ENCODE measurements at places on chromosomes 2 and 18.

DNA sequence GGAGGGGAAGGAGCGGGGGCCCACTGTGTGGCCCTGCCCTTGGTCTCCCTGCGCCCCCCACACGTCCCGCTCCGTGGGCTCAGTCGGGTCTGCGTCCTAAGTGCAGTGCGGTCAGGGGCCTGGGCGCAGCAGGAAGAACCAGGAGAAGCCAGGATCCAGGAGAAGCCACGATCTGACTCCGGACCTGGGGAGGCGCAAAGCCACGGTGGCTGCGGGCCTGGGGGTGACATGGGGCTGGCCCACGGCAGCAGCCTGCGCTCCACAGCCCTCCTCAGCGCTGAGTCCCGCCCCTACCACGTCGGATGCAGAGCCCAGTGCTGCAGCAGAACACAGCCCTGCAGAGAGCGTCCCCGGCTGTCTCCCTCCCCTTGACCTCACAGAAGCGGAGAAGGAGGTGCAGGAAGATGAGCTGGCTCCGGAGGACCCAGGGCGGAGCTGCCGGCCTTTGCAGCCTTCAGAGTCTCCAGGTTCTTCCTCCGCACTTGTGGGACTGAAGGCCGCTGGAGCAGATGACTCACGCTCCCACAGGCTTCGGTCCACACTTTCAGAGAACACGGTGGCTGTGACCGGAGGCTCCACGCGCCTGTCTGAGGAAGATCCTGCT, 589.2 kb upstream of the SALL3 start:
- no peak for DNase-seq

DNA sequence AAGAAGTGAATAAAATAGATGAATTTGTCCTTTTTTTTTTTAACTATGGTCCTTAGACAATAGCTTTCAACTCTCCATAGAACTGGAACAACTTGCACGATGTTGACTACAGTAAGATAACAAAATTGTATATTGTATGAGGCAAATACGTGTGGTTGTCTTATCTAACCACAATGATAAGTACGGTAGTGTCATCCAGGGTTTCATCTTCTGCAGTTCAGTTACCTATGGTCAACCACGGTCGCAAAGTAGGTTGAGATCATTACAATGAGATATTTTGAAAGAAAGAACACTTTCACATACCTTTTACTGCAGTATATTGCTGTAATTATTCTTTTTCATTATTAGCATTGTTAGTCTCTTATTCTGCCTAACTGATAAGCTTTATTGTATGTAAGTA, 295.2 kb downstream of the PARD3B start:
- DNase-seq = no peak

DNA sequence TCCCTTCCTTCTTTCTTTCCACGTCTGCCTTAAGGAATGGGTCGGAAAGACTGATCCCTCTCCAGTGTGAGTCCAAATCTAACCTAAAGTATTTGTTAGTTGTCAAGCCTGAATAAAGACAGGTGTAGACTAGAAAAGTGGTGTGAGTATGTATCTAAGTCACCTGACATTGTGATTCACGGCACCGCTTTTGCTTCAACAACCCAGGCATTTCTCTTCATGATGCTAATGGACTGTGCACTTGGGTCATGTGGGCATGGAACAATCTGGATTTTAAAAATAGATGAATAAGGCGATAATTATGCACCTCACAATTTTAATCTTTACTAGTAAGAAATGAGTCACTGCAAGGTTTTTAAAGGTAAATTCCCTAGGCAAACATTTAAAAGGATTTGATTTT, 107.5 kb downstream of the LIPG start:
- no peak for DNase-seq

- DNase-seq = no peak
These were observed 85.2 kb upstream of the LCLAT1 start for GRCh38 chr2:30361751-30362394.

GRCh38 chr18:47343291-47343690, 91.8 kb upstream of the SKOR2 start:
- DNase-seq = no peak

GRCh38 chr2:139259422-139260051, 479.3 kb upstream of the NXPH2 start:
- no peak for DNase-seq

GRCh38 chr2:74871414-74871813, 37.5 kb downstream of the HK2 start:
- DNase-seq = no peak

DNA sequence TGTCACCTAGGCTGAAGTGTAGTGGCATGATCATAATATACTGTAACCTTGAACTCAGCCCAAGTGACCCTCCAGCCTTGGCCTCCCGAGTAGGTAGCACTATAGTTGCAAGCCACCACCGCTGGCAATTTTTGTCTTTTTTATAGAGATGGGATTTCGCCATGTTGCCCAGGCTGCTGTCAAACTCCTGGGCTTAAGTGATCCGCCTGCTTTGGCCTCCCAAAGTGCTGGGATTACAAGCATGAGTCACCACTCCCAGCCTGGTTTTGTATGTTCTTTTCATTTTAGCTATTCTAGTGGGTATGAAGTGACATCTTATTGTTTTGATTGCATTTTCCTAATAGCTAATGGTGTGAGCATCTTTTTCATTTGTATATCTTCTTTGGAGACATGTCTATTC, 11.3 kb upstream of the EXOC6B start:
- no peak for DNase-seq

GRCh38 chr2:102788885-102789260, 27.0 kb downstream of the TMEM182 start:
- DNase-seq = no peak

DNA sequence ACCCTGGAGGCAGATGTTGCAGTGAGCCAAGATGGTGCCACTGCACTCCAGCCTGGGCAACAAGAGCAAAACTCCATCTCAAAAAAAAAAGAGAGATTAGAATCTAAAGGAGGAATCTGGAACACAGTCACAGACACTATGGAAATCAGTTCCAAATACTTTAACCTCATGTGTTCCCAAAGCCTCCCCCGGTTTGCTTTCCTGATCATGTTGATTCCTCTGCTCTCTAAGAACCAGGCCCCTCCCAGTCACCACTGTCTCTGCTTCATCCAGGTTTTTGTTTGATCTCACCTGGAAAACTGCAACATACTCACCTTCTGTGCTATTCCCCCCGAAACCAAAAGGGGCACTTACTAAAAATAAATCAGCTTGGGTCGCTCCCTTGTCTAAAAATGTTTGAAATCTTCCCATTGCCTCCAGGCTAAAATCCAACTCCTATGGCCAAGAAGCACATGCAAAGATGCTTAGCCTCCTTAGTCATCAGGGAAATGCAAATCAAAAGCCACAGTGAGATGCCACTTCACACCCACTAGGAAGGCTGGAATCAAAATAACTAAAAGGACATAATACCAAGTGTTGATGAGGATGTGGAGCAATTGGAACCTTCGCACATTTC, 6.2 kb upstream of the NEU2 start:
- peak; percentile 31 for DNase-seq

- no peak for DNase-seq
These were observed 238.7 kb downstream of the ERBB4 start for GRCh38 chr2:212299943-212300342.

DNA sequence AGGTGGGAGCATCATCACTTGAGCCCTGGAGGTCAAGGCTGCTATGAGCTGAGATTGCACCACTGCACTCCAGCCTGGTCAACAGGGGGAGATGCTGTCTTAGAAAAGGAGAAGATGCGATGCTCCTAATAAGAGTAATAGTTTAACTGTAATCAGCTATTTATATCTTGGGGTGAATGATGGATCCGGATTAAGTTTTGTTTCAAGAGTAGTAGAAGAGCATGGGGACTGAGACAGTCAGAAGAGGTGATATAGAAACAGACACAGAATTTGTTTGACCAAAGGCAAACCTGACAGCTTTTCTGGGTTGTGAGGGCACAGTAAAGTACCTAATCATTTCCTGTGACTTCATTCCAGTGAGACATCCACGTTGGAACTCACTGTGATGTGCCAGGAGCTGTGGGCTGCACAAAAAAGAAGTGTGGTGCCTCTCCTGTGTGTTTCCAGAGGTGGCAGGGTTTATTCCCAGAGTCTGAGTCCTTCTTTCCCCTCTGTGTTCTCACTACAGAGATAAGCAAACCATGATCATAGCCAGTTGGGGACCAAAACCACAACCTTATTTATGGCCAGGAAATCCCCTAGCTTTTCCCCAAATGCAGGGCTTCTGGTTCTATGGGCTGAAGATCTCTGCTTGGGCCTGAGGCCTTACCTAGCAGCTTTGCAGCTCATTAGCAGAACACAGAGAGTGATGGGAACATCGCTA, 113.7 kb downstream of the XRCC5 start:
- no peak for DNase-seq

GRCh38 chr18:30361864-30362540, 680.5 kb downstream of the DSC3 start:
- DNase-seq = no peak

GRCh38 chr2:17916584-17916983, 38.1 kb downstream of the KCNS3 start:
- DNase-seq = no peak

DNA sequence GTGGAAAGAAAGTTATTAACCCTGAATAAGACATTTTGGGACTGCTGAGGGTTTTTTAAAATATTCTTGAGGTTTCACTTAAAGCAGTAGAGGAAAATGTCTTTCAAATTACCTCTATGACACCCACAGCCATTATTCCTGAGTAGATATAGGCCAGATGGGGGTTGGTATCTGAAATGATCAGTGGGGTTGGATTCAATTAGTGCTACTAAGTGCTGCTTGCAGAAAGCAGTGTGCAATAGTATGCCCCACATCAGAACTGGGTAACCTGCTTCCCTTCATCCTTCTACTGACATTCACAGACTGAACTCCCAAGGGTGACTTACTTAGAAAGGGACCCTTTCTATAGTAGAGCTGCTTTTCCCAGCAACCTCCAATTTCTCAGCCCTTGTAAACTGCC, 7.3 kb upstream of the ETAA1 start:
- DNase-seq = no peak
